ENCODE measurements at places on chromosomes 7 and 10.

GRCh38 chr7:373818-374705 is 84.1 kb downstream of the FOXL3 start:
- no peak for DNase-seq
- H3K36me3 ChIP-seq = no peaks in the 10 kb centered on the region
- no peaks in the 10 kb centered on the region for H3K4me1 ChIP-seq
- H3K4me3 ChIP-seq = no peak overlapping the region

DNA sequence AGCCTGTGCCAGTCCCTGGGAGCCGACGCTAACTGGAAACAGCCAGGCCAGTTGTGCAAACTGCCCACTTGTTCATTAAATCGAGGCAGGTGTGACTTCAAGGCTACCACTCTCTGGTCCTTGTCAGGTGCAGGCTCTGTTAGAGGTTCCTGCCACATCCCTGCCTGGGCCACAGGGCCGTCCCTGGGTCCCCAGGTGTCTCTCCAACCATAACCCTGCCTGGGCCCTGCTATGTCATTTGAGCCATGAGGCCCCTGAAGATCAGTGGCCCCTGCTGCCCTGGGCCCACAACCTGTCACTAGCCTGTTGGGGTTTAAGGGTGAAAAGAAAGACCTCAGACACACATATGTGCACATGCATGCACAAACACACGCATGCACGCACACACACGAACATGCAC is 326.9 kb downstream of the TNS3 start:
- no peaks in the 10 kb centered on the region for H3K36me3 ChIP-seq
- no peak overlapping the region for H3K27ac ChIP-seq
- H3K27me3 ChIP-seq = peaks cover 25% of the 10 kb centered on the region

DNA sequence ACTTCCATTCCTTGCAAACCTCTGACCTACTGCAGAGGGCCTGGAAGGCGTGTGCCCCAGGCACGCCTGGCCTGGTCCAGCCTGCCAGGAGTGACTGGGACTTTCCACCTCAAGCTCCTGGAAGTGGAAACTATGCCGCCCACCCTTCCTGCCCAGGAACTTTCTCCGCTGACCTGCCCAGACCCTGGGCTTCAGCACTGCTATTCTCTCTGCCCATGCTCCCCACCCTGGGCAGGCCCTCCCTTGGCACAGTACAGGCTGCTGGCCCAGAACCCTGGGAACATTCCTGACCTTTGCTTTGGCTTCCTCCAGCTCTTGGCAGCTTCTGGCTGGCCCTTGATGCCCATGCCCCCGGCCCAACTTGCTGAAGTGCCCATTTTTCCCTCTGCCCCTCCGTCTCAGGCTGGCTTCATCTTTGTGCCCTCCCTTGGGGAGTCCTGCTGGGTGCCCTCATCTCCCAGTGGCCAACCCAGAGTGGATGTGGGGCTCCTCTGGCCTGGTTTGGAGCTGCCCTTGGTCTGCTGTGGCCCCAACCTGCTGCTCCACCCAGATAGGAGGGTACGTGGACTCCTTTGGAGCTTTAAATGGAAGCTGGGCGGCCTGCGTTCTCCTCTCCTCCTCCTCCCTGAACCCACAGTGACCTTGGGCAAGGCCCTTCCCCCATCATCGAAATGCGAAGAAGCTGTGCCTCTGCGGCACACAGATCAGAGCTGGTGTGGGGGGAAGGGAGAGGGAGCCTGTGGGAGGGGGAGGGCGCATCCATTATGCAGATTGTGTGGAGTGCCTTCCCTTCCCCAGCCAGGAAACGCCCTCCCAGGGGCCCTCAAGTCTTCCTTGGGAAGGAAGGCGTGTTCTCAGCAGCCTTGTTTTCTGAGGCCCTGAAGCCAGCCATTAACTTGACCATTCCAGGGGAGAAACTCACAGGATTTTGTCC is 3.4 kb downstream of the MMRN2 start:
- peaks cover 3% of the 10 kb centered on the region for H3K27me3 ChIP-seq
- no peak overlapping the region for H3K27ac ChIP-seq
- no peak for DNase-seq
- no peak overlapping the region for H3K4me3 ChIP-seq
- no peaks in the 10 kb centered on the region for H3K36me3 ChIP-seq

DNA sequence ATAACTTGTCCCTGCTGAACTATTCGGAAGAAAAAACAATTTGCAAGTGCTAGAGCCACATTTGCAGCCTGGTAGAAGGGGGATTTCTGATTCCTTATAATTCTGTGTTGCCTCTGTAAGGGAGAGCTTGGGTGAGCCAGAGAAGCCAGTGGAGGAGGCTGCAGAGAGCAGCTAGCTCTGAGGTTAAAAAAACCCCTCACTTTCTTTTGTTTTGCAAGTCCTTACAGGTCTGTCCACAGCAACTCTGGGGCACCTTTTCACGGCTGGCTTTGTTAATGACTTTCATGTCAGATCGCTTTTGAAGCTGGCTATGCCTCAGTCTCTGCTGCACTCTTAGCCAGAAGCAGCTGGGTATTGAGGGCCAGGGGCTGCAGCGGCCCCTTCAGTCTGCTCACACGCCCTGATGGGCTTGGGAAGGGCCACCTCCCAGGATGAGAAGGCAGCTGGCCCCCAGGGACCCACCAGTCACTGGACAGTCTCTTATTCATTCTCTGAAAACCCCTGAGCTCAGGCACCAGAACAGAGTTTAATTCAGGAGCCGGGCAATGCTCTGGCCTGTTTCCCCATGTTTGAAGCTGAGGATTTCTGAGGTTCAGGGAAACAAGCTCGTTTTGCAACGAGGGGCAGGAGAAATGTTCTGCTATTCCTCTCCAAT is 30.9 kb downstream of the TRIM8 start:
- no peaks in the 10 kb centered on the region for H3K27me3 ChIP-seq
- H3K27ac ChIP-seq = peak overlapping the region; percentile 67
- no peak for DNase-seq
- no peaks in the 10 kb centered on the region for H3K36me3 ChIP-seq
- peaks cover 30% of the 10 kb centered on the region for H3K4me1 ChIP-seq

DNA sequence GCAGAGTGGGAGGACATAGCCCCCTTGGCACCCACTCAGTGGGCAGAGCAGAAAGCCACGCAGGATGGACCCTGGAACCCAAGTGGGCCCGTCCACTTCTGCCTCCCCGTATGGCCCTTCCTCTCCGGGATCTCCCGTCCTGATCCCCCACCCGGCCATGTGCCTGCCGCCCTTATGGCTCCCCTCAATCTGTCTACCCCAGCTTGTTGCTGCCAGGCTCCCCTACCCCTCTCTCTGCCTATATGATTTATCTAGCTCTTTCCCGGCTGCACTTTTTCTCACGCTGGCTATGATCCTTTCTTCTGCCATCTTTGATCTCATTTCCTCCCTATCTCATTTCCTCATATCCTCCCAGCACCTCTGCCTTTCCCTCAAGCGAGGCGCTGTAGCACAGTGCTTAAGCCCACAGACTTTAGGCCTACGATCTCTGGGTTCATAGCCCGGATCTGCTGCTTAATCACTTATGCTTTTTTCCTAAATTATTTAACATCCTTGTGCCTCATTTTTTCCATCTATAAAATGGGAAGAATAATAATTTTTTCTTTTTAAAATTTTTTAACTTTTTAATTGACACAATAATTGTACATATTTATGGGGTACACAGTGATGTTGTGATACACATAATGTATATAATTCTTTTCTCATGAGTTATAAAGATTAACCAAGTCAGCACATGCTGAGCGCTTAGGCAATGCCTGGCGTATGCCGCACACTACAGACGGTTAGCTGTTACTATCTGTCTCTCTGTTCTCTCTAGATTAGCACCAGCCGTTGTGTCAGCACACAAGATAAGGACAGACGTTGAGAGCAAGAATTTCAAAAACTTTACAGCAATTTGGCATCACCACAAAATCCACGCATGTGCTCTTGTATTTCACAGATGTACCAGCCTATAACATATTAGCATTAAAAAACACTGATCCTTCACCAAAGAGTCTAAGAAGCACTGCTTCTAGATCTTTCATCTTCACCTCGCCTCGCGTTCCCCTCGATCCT is 18.1 kb downstream of the KCNH2 start:
- H3K27me3 ChIP-seq = peaks cover 2% of the 10 kb centered on the region
- H3K36me3 ChIP-seq = no peaks in the 10 kb centered on the region
- H3K4me1 ChIP-seq = peaks cover 22% of the 10 kb centered on the region

DNA sequence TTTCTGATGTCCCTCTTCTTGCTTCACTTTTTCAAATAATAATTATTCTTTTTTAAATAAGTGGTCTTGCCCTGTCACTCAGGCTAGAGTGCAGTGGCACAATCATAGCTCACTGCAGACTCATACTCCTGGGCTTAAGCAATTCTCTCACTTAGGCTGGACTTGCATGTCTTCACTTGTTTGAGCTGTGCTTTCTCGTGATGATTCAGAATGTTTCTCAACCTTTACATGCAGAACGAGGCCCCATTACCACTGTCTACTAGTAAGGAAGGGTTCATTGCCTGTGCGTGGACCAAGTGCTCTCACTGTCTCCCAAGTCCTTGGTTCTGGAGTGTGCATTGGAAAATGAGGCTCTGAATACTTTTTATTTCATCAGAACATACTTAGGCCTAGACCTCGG is 468.6 kb upstream of the COBL start:
- H3K4me1 ChIP-seq = no peaks in the 10 kb centered on the region
- no peaks in the 10 kb centered on the region for H3K27me3 ChIP-seq
- no peak overlapping the region for H3K27ac ChIP-seq
- H3K36me3 ChIP-seq = no peaks in the 10 kb centered on the region
- DNase-seq = no peak

- H3K36me3 ChIP-seq = no peaks in the 10 kb centered on the region
- DNase-seq = no peak
- H3K27ac ChIP-seq = no peak overlapping the region
These were observed 111.9 kb upstream of the CALN1 start for GRCh38 chr7:72524037-72524436.

DNA sequence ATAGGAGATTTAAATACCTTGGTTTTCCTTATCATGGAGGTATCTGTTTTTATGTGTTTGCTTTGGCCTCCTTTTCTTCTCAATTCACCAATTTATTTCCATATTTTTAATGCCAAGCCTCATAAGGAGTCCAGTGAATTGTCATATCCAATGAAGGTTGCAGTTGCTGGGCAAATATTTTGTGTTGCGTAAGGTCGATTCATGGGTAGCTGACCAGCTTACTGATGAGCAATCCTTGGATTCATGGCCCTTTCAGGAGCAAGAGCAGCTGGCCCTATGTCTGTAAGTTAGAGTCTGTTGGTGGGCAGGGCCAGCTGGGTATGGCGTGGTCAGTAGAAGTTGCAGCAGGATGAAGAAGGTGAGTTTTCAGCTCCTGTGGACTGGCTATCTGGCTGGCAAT is 182.9 kb downstream of the PFKFB3 start:
- no peaks in the 10 kb centered on the region for H3K36me3 ChIP-seq
- no peak overlapping the region for H3K4me3 ChIP-seq
- H3K27ac ChIP-seq = no peak overlapping the region
- H3K27me3 ChIP-seq = no peaks in the 10 kb centered on the region

DNA sequence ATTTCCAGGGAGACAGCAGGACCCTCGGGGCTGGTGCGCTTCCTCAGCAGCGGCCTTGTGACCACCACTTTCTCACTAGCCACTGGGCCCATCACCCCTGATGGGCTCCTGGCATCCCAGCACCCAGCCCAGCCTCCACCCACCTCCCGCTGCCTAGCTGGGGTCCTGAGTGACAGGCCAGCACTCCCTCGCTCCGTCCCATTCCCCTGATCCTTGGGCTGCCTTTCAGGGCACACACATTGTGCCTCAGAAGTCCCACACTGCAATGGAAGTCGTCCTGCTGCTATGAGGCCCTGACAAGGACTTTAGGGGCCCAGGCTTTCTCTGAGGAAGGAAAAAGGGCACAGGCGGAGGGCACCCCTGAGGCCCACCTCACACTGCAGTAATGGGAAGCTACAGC is 12.4 kb downstream of the CAMK2B start:
- peaks cover 44% of the 10 kb centered on the region for H3K27me3 ChIP-seq
- H3K4me1 ChIP-seq = peaks cover 12% of the 10 kb centered on the region
- no peak overlapping the region for H3K27ac ChIP-seq
- DNase-seq = no peak

DNA sequence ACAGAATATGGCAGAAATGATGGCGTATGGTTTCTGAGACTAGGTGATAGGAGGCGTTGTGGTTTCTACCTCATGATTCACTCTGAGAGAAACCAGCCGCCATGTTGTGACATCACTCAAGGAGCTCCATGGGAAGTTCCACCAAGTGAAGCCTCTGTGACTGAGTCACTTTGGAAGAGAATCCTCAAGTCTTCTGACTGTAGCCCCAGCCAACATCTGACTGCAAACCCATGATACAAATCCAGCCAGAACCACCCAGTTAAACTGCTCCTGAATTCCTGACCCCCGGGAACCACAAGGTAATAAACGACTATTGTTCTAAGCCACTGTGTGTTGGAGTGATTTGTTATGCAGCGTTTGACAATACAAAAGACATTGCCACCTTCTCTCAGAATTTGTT is 91.1 kb upstream of the CARD11 start:
- no peaks in the 10 kb centered on the region for H3K4me1 ChIP-seq
- no peaks in the 10 kb centered on the region for H3K36me3 ChIP-seq
- no peak for DNase-seq

GRCh38 chr7:143405173-143406001 is 3.3 kb downstream of the EPHA1 start:
- no peaks in the 10 kb centered on the region for H3K27me3 ChIP-seq
- peaks cover 2% of the 10 kb centered on the region for H3K36me3 ChIP-seq
- peaks cover 48% of the 10 kb centered on the region for H3K4me1 ChIP-seq
- no peak overlapping the region for H3K27ac ChIP-seq

DNA sequence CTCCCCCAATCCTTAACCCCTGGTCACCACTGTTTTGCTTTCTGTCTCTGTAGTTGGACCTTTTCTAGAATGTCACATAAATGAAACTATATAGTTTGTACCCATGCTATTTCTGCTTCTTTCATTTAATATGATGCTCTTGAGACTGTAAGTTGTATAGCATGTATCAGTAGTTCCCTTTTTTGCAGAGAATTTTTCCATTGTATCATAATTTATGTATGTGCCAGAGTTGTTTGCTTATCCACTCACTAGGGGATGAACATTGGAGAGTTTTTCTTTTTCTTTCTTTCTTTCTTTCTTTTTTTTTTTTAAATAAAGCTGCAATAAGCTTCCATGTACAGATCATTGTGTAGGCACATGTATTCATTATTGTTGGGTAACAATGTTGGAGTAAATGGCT is 544.8 kb downstream of the CNTNAP2 start:
- no peaks in the 10 kb centered on the region for H3K36me3 ChIP-seq
- no peaks in the 10 kb centered on the region for H3K4me1 ChIP-seq
- no peak overlapping the region for H3K27ac ChIP-seq
- H3K27me3 ChIP-seq = no peaks in the 10 kb centered on the region
- DNase-seq = no peak
- no peak overlapping the region for H3K4me3 ChIP-seq

DNA sequence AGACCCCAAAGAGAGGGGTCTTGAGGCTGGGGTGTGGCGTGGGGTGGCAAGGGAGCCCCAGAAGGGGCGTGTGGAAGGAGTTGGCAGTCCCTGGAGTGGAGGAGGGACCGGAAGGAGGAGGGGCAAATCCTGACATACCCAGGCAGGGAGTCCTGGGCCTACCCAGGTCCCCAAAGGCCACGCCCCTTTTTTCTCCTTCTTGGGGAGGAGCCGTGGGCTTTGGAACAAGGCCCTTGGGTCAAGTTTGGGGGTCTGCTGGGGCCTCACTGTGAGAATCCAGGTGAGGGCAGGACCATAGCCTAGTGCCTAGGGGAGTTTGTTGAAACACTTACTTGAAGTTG is 1.2 kb upstream of the SMARCD3 start:
- peaks cover 7% of the 10 kb centered on the region for H3K27me3 ChIP-seq
- peaks cover 53% of the 10 kb centered on the region for H3K4me1 ChIP-seq
- no peak overlapping the region for H3K27ac ChIP-seq
- no peaks in the 10 kb centered on the region for H3K36me3 ChIP-seq
- no peak for DNase-seq
- no peak overlapping the region for H3K4me3 ChIP-seq

Data from T-cell (primary cell).